ENCODE measurements at places on chromosomes 16 and 17. TPM values are rescaled to one million over a fixed set of nuclear protein-coding genes. Genes with fewer than 3 reads are reported as not detected.

DNA sequence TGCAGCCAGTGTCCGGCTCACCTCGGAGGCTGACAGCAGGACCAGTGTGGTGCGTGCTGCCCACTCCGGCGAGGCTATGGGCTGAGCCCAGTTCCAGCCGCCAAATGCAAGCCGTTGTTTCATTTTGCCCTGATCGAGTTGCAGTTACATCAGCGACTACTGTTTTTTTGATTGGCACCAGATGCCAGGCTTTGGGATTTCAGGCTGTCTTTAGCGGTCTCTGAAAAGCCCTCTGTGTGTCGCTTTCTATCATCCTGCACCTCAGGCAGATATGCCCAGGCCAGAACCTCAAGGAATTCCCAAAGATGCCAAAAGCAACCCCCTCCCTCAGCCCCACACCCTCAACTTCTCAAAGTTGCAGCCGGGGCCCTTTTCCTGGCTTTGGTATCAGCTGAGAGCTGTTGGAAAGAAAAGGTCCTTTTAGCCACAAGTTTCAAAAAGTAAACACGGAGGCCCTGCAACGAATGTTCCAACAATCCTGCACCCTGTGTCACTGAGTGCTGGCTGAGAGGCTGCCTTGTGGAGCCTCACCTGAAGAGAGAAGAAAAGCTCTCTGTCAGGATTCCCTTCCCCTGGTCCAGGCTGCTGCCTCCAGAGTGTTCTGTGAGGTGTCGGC, 58.9 kb downstream of the WWP2 start:
- no peak for DNase-seq
- no peaks in the 10 kb centered on the region for H3K27me3 ChIP-seq
- no peak overlapping the region for H3K4me3 ChIP-seq
- H3K36me3 ChIP-seq, result no peaks in the 10 kb centered on the region

Gene PRSS53
- 1.8 TPM for total RNA-seq

- H3K27ac ChIP-seq, result peak overlapping the region; percentile 47
- peak; percentile 70 for DNase-seq
- H3K27me3 ChIP-seq, result no peaks in the 10 kb centered on the region
- no peaks in the 10 kb centered on the region for H3K36me3 ChIP-seq
- no peak overlapping the region for H3K4me3 ChIP-seq
These were observed 55.2 kb downstream of the ARSG start for GRCh38 chr17:68346448-68346847.

GRCh38 chr16:70659546-70659945, 13.2 kb downstream of the IL34 start:
- H3K27ac ChIP-seq, result no peak overlapping the region
- H3K36me3 ChIP-seq, result peaks cover 19% of the 10 kb centered on the region
- DNase-seq, result peak; percentile 61
- no peaks in the 10 kb centered on the region for H3K27me3 ChIP-seq
- no peaks in the 10 kb centered on the region for H3K4me1 ChIP-seq

GRCh38 chr16:89357055-89357816, 133.1 kb downstream of the ANKRD11 start:
- H3K4me1 ChIP-seq, result peaks cover 86% of the 10 kb centered on the region
- no peak overlapping the region for H3K4me3 ChIP-seq
- no peaks in the 10 kb centered on the region for H3K27me3 ChIP-seq
- H3K27ac ChIP-seq, result peak overlapping the region; percentile 24
- H3K36me3 ChIP-seq, result peaks cover 3% of the 10 kb centered on the region

DNA sequence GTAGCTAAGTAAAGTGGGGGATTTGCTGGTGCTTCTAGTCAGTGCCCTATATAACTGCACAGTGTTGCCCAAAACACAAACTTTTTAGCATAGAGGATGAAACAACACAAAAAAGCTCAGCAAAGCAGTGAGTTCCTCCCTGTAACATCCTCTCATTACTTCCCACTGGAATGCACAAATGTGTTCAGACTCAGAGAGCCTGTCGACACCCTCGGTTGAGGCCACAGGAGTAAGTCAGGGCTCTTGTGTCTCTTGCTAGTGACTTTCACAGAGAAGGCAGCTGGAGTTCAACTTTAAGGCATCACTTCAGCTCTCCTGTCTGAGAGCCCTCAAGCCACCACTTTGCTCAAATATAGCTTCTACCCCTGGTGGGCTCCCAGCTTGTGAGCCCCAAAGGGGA, 107.2 kb upstream of the NETO2 start:
- H3K4me3 ChIP-seq, result no peak overlapping the region
- H3K27me3 ChIP-seq, result no peaks in the 10 kb centered on the region
- DNase-seq, result no peak
- H3K36me3 ChIP-seq, result peaks cover 5% of the 10 kb centered on the region
- no peak overlapping the region for H3K27ac ChIP-seq

DNA sequence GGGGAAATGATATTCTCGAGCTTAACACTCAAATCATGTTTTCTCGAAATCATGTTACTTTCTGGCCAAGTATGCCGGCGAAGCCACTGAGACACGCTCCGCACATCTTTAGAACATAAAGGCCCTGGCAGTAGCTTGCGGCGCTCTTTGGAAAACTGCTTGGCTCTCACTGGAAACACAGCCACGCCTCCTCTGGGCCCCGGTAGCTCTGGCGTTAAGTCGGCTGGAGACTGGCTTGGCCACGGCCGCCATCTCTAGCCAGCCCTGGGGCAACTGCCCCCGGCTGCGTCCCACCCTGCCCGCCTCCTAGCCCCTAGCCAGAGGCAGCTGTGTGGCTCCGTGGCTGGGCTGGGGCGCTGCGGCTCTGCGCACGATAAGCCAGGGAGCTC, 9.2 kb upstream of the BAIAP2 start:
- H3K27ac ChIP-seq, result no peak overlapping the region
- DNase-seq, result peak; percentile 66
- H3K36me3 ChIP-seq, result no peaks in the 10 kb centered on the region
- H3K4me1 ChIP-seq, result peaks cover 58% of the 10 kb centered on the region
- H3K27me3 ChIP-seq, result no peaks in the 10 kb centered on the region
- no peak overlapping the region for H3K4me3 ChIP-seq

Gene EFCAB5
- 1.1 TPM for total RNA-seq

- no peak overlapping the region for H3K4me3 ChIP-seq
- H3K27ac ChIP-seq, result no peak overlapping the region
- no peaks in the 10 kb centered on the region for H3K36me3 ChIP-seq
These were observed 465.9 kb upstream of the ERCC4 start for GRCh38 chr16:13453938-13454553.

DNA sequence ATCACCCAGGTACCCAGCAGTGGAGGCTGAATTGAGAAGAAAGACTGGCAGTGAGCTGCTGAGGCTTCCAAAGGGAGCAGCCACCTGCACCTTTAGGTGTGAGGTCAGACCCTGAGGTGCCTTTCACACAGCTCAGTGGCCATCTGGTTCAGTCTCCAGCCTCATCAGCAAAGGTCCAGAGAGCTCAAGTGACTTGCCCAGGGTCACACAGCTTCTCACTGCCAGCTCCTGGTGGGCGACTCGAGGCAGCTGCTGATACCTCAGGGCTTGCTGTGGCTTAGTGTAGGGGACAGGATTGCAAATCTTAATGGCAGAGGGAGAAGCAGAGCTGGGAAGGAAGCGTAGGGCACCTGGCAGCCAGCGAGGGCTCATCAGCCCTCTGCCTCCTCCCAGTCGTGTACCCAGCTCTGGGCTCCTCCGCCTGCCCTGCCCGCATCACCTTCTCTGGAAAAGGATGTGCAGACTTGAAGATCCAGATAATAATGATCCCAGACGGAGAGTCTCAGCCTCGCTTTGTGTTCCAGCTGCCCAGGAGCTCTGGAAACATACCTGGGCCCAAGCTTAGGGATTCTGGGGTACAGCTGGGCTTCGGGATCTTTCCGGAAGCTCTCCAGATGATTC, 165.3 kb upstream of the GSE1 start:
- no peaks in the 10 kb centered on the region for H3K36me3 ChIP-seq
- DNase-seq, result no peak
- H3K27me3 ChIP-seq, result no peaks in the 10 kb centered on the region

Gene SEZ6L2
- total RNA-seq, result 11.9 TPM

Gene DNAAF1
- 0.49 TPM for total RNA-seq

DNA sequence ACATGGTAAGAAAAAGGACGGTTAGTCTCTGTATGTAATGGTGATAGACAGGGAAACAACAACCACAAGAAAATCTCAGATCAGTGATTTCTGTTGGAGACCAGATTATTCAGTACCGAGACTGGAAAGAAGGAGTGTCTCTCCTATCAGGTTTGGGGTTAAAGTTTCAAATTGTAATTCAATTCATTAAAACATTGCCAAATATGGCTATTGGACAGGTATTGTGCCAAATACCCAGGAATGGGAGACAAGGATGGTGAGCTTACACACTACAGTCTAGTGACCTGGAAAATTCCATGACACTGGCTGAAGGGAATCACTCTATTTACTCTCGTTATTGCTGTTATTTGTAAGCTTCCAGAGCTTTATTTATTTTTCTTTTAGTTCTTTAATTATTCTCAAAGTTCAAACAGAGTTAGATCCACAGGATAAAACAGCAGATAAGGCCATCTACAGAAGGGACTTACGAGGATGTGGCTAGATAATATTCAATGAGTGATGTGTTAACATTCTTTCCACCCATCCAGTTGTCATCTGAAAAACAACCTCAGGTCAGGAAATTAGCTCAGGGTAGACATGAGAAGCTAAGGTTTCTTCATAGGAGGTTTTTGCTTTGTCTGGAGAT, 25.1 kb upstream of the MMD start:
- H3K4me1 ChIP-seq, result peaks cover 36% of the 10 kb centered on the region
- no peak overlapping the region for H3K4me3 ChIP-seq
- H3K27ac ChIP-seq, result peak overlapping the region; percentile 53
- H3K36me3 ChIP-seq, result no peaks in the 10 kb centered on the region

GRCh38 chr16:35689764-35690163, 2230.4 kb downstream of the TP53TG3F start:
- DNase-seq, result no peak
- H3K4me3 ChIP-seq, result no peak overlapping the region
- no peaks in the 10 kb centered on the region for H3K36me3 ChIP-seq

DNA sequence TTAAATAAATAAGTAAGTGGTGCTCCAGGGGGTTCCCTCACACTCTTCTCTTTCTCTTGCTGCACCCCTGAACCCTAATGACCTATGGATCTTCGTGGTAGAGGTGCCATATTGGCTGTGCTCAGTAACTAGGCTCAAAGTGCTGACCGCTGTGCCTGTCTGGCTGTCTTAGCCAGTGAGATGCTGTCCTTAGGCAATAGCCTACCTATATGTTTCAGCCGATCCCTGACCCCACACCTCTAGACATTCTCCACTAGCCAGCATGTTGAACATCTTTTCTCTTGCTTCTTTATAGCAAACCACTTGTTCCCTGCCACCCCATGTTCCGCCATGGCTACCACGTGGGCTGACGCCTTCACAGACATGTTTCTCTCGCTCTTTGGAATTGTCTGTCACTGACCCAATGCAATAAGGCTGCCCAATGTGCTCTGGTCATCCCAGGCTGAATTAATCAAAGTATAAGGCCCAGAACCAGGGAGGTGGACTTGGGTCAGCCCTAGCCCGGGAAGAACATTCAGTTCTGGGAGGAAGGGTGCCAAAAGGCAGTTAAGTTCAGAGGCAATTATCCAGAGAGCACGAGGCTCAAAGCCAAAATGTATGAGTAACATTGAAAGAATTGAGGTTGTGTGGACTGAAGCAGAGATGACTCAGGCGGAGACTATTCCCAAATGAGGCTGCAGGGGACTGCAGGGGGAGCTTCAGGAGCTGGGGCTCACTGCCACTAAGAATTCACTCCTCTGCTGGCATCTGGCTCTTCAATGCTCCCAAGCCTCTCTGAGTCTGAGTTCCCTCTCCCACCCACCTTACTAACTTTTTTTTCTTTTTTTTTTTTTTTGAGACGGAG, 28.7 kb upstream of the TNRC6A start:
- no peak overlapping the region for H3K27ac ChIP-seq
- no peak overlapping the region for H3K4me3 ChIP-seq
- DNase-seq, result no peak
- no peaks in the 10 kb centered on the region for H3K4me1 ChIP-seq
- no peaks in the 10 kb centered on the region for H3K36me3 ChIP-seq

DNA sequence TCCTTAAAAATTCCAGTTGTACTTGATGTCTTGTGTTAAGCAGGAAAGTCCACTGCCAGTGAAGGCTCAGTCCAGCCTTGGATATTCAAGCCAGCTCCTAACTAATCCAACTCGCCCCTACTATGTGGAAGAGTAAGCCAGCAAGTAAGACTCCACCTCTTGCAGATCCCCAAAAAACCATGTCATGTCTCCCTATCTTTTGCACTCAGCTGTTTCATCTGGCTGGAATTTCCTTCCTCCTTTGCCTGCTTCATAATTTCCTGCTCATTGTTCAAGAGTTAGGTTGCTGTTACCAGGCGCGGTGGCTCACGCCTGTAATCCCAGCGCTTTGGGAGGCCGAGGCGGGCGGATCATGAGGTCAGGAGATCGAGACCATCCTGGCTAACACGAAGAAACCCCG, 37.8 kb downstream of the RBBP6 start:
- H3K36me3 ChIP-seq, result peaks cover 2% of the 10 kb centered on the region
- no peak overlapping the region for H3K27ac ChIP-seq
- no peaks in the 10 kb centered on the region for H3K4me1 ChIP-seq
- DNase-seq, result no peak

DNA sequence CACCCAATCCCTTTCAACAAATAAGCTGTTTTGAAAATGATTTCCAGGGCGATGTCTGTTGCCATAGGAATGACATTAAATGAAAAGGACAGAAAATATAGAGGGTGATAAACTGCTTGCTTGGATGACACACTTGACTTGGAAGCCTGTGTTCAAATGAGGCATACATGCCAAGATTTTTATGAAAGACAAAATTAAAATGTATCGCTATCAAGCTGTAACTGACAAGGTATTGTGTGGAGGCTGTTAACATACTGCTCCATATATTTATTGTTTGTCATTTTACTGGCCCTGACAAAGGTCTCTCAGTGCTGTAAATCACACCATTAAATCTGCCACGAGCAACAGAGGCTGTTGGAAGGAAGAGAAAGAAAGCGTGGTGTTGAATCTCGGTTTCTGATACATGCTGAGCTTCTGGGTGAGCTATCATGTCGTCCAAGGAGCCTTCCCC, 456.2 kb upstream of the SALL1 start:
- no peak overlapping the region for H3K4me3 ChIP-seq
- no peaks in the 10 kb centered on the region for H3K36me3 ChIP-seq
- H3K4me1 ChIP-seq, result no peaks in the 10 kb centered on the region
- no peak overlapping the region for H3K27ac ChIP-seq
- H3K27me3 ChIP-seq, result no peaks in the 10 kb centered on the region

DNA sequence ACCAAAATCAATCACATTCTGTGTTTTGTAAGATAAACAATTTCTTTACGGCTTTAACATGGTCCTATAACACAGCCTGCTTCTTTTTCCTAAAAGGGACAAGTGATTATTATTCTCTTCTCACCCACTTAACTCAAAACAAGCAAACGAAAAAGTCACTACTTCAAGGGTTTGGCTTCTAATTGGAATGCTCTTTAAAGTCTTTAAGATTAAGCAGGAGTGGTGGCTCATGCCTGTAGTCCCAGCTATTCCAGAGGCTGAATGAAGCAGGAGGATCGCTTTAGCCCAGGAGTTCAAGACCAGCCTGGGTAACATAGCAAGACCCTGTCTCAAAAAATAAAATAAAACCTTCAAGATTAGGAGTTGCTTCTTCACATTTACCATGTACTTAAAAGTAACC, 66.6 kb upstream of the CNEP1R1 start:
- H3K27ac ChIP-seq, result peak overlapping the region; percentile 40
- peaks cover 7% of the 10 kb centered on the region for H3K4me1 ChIP-seq
- no peaks in the 10 kb centered on the region for H3K27me3 ChIP-seq
- DNase-seq, result no peak

- H3K27ac ChIP-seq, result no peak overlapping the region
- peak; percentile 46 for DNase-seq
- H3K36me3 ChIP-seq, result peaks cover 51% of the 10 kb centered on the region
- no peak overlapping the region for H3K4me3 ChIP-seq
These were observed 43.7 kb downstream of the USP22 start for GRCh38 chr17:20999044-20999573.
